Activated CD4-positive, alpha-beta T cell treated with anti-CD3 and anti-CD28 coated beads, Interleukin-2, Interleukin-4, amounts not matched to agents 100 ng/mL and 50 ng/mL, durations not matched to agents 16 hours and 8 hours (primary cell): ENCODE measurements at places on chromosomes 2 and 18.

DNA sequence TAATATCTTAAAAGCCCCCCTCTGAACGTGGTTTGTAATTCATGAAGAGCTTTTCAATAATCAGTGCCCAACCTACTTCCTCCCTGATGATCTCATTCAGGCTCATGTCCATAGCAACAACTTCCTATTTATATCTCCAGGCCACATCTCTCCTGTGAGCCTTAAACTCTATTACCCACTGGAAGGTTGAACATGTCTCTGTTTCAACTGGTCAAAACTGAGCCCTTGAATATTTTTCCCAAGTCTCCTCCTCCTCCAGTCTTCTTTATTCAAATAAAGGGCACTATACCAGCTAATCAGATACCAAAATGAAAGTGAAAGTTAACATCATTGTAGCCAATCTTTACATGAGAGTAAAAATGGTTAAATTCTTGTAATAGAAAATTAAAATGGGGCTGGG lies 63.7 kb upstream of the ITGA4 start:
- DNase-seq = no peak

GRCh38 chr2:159716857-159717256 lies 4.6 kb downstream of the MARCHF7 start:
- no peak for DNase-seq

- no peak for DNase-seq
These were observed 56.2 kb downstream of the POLR1A start for GRCh38 chr2:86049529-86049928.

DNA sequence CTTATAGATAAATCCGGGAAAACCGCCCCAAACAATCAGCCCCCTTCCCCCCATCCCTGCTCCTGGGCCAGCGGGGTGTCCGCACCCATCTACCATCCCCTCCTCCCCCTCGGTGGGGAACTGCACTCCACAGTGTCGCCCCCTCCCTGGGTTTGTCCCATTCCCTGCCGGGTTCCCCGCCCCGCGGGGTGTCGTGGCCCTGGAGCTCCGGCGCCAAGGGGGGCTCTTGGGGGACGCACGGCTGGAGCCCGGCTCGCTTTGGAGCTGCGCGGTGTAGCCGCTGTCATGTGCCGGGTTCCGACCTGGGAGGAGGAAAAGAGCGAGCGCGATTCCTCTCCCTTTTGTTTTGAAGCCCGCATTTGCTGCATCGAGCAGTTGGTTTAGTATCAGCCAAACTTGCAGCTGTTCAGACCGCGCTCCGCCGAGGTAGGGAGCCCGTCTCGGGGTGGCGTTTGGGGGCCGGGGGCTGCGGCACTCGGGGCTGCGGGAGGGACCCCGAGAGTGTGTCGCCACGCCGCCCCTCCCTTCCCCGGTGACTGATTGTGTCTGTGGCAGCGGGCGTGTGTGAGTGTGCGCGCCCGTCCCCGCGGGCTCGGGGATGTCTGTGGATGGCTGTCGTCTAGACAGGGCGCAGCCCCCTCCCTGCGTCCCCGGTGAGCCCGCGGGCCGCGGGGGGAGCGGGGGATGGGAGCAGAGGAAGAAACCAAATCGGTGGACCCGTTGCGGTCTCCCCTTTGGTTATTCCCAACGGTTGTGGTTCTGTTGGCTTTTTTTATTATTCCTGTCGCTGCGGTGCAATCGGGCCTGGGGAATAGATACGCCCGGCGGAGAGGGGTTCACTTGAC lies 797 bp downstream of the CTIF start:
- peak; percentile 17 for DNase-seq

DNA sequence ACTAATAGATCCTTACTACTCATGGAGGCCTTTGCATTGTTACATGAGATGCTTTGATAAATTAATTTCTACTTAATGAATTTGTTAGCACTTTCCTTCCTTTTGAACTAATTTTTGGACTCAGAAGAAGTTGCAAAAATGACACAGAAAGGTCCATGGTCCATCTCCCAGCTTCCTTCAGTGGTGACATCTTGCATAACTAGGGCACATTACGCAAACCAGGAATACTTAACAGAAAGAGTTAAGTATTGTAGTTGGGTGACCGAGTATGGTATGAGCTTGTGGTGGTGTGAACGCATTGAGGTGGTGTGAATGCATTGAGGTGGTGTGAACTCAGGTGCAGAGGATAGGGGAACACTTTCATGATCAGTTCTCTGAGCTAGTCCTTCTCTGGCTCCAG lies 151.1 kb upstream of the TWIST2 start:
- no peak for DNase-seq
